ENCODE measurements at places on chromosomes 7 and 10.

DNA sequence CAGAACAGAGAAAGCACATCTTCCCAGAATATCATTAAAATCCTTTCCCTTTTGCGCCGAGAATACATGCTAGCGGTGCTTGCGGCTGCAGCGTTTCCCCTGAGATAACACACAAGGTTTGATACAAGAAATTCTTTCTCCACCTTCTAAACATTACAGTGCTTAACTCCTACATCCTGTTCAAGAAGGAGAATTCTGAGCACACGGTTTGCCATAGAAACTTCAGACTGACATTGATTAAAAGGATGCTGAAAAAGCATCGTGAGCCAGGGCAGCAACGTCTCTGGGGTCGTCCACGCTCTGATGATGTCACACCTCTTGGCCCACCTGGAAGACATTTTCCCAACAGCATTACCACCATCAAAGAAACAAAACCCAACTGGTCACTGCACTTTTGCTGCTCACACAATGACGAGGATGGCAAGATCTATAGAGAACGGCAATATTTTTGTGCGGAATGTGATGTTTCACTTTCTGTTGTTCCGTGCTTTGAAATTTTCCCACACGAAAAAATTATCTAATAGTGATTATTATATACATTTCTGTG is 27.0 kb upstream of the PRSS1 start:
- DNase-seq = no peak

DNA sequence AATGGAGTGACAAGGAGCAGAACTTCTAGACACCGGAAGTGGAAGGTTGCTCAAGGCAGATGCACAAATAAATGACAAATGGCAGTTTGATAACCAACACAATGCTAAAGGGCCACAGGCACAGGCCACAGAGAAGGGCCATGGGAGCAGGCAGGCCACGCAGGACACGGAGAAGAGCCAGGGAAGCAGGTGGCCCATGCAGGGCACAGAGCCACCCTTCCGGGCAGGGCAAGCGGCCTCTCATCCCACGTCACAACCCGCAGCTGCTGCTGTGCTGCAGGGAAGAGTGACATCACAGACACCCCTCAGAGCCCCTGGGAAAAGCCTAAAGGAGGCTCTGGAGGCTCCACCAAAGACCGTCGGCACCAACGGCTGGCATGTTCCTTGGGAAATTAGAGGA is 328.5 kb downstream of the PTPRN2 start:
- DNase-seq = no peak

DNA sequence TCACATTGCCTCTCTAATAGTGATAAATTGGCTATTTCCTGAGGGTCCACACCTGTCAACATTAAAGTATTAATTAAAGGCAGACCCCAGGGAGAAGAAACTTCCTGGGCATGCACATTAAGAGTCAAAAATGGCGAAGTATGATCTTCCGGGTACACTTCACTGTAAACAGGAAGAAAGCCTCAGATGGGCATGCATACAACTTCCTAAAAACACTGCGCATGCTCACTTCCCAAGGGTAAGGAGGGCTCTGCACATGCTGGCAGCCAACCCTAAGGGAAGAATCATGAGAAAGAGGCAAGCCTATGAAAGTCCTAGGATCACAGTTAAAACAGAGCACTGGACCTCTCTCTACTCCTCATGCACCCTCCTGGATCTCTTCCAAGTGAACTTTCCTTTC is 80.1 kb upstream of the IMMP2L start:
- DNase-seq = no peak

DNA sequence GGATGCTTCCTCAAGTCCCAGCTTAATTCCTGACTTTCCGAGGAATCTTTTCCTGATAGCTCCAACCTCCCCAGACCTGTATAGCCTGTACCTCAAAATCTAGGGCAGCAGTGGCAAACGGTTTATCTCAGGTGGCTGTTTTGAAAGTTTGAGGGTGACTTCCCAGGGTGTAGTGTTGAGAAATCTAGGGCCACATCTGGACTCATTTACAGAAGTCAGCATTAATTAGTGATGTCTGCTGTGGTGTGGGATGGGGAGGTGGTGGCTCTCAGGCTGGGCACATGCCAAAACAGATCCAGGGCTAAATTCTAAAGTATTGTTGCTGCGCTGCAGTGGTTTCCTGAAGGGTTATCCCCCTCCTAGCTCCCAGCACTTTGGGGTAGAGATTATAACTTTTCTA is 38.0 kb downstream of the UNC5B start:
- DNase-seq = no peak

DNA sequence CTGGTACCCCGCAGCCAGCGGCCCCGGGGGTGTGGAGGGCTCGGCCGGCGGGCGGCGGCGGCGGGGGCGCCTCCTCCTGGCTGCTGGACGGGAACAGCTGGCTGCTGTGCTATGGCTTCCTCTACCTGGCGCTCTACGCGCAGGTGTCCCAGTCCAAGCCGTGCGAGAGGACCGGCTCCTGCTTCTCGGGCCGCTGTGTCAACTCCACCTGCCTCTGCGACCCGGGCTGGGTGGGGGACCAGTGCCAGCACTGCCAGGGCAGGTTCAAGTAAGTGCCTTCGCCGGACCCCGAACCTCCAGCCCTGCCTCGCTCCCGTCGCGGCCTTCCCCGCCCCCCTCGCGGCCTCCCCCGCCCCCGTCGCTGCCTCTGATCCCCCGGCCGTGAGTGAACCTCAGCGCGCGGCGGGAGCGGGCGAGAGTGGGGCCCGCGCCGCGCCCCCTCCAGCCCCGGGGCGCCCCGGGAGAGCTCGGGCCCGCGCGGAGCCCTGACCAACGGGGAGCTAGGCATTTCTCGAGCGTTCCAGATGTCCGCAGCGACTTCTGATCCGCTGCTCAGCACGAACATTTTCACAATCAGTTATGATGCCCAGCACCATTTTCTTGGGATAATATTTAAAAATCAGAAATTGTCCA is 727 bp downstream of the ATRNL1 start:
- no peak for DNase-seq

DNA sequence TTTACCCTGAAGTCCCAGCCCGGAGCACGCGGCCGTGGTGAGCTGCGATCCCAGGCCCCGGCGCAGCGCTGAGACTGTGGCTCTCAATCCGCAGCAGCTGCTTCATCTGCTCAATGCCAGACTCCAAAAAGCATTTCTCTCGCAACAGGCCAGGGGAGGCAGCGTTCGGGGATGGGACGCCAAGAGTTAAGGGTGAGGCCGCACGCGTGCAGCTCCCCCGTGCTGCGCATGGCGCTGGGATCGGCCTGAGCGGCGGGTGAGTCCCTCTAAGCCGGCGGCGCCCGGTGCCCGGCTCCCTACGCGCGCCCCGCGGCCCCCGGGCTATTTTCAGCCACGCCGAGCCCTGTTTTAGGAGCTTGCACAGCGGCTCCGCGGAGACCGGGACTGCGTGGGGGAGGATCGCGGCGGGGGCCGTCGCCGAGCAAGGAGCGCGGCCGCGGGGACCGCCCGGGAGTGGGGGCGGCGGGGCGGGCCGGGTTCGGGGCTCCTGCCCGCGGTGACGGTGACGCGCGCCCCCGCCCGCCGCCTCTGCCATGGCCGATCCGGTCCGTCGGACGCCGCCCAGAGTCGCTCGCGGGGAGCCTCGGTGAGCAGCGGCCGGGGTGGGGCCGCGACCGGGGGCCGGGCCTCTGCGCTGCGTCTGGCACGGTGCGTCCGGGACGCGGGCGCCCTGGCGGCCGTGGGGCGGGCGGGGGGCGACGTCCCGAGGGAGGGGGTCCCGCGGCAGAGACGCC is 29.4 kb upstream of the JAKMIP3 start:
- no peak for DNase-seq

DNA sequence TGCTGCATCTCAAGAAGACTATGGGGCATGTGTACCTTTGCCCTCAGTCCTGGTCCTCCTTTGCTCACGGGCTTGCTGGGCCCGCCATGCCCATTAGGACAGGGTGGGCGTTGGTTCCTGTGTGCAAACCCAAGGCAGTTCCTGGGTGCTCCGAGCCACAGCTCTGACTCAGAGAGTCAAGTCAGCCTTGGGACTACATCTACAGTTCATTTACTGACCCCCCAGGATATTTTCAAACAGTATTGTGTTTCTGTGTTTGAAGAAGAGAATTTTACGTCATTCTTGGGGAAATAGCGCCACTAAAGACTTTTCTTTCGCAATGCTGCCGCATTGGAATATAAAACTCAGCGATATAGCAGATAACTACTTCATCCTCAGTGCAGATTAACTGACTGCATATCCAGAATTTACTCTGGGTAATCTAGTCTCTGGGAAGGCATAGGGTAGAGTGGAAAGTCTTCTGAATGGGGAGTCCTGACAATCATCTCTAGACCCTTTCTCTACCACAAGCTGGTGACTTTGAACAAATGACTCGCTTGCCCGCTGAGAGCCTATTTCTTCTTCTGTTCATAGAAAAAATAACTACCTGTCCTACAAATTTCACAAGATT is 638.9 kb upstream of the FZD8 start:
- no peak for DNase-seq

DNA sequence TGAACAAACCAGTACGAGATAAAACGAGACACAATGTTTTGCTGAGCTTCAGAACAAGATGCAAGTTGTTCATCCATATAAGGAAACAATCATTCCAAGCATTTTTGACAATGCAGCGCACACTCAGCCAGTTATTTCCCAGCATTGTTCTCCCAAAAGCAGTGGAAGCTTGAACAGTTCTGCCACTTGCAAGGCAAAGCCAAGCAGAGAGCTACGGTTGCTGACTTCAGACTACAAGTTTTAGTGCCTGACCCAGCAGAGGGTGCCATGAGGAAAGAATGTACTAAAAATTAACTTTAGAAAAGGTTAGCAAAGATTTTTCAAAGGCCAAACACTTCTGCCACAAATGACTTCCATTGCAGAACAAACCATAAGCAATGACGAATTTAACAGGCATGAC is 152.5 kb downstream of the SLC25A13 start:
- DNase-seq = no peak

DNA sequence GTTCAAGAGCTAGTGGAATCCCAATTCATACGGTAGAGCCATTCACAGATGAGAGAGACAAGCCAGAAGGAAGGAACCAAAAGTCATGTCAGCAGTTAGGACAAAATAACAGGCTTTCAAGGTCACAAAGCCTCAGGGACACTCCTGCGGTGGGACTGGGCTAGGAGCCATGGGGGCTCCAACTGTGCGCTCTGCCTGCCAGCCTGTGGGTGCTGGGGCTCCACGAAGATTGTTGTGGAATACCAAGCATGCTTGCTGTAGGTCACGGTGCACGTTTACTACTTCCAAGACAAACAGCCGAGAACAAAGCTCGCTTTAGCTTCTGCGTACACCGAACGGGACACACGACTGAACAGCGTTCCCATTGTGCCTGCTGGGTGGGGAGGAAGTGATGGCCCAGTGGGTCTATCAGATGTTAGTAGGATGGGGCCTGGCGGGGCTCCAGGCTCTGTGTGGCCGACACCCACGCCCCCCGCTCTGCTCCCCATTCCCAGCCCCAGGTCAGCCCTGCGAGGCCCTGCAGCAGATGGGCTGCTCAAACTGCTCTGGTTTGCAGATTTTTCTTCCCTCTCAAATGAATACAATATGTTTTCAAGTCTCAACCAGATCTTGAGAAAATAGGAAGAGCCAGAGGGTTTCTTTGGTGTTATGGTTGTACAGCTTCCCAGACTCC is 158.9 kb downstream of the EGFR start:
- DNase-seq = no peak

GRCh38 chr7:76281006-76281705 is 21.3 kb upstream of the HSPB1 start:
- DNase-seq = no peak
